Right renal cortex interstitium (tissue), 3 donors: ENCODE measurements at places on chromosomes 16 and 17. TPM values are rescaled to one million over a fixed set of nuclear protein-coding genes. Genes with fewer than 3 reads are reported as not detected.

TBC1D3 gene
- 3.5 TPM for polyA plus RNA-seq

SDR42E2 gene
- 0.16 TPM for polyA plus RNA-seq

NRN1L gene
- polyA plus RNA-seq = not detected

DNA sequence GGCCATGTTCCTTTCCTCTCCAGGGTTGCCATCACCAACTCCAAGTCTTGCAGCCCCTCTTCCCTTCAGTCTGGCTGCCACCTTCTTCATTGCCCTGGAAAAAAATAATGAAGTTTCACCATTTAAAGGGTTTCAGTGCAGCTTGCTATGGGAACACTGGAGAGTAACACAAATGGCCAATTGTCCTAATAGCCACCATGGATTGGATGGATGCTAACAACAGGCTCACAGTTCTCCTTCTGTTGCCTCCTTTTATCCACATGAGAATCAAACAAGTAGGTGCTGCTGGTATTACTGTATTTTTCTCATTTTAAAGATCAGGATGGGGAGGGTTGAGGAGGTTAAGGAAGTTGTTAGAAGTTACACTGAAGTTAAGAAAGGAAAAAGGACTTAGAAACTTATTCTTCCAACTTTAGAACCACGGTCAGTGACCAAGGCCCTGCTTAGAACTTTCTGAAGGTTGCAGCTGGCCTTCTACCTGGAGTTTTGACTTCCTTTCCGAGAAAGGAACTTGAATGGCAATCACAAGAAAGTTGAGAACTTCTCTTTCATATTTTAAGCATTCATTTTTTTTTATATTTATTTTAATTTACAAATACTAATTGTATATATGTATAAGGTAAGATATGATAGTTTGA, 198.0 kb upstream of the MAF start:
- no peak for DNase-seq

DNA sequence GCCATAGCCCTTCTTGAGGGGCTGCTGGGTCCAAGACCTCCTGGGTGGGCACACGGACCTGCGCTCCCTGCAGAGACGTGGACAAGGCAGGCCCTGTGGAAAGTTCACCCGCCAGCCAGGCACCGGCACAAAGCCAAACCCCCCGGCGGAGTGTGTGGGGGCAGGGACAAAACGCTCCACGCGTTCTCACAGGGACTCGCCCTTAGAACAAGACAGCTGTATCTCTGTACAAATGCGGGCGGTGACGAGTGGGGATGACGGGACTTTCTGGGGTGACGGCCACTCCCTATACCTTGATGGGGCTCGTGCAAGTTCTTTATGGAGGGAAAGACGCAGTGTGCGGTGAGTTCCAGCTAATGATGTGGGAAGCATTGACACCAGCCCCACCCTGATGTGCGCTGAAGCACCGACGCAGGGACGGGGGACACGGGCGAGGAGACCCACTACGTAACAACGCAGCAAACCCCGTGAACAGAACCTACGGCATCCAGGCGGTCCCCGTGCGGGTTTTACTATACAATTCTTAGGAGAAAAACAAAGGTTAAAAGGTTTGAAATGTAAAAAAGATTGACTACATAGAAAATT, 49.4 kb downstream of the LMF1 start:
- no peak for DNase-seq

DNA sequence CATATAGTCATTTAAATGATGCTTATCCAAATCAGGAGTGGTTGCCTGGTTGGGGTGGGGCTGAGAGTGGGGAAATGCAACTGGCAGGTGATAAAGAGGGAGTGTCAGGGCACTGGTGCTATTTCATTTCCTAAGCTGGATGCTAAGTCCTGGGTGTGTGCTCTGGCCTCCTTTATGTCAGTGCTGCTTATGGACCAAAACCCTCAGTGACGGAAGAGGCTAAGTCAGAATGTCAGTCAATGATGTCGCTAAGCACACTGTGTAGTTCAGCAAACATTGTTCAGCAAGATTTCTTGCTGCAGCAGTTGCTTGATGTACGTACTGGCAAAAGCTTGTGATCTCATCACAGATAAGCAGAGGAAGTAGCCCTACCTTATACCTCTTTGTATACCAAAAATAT, 16.4 kb upstream of the FLCN start:
- no peak for DNase-seq

CLEC18A gene
- polyA plus RNA-seq = 56.3 TPM

DNA sequence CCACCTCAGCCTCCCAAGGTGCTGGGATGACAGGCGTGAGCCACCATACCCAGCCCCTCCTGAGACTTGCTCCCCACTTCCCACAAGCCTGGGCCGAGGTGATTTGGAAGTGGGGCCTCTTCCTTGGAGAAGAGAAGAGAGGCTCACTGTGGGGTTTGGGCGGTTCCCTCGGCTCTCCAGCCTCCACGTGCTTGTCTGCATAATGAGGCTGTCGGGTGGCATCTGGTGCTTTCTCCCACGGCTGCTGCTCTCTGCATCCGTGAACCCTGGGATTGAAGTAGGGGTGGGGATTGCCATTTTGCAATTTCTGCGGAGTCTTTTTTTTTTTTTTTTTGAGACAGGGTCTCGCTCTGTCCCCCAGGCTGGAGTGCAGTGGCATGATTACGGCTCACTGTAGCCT, 101.4 kb downstream of the RAP1GAP2 start:
- DNase-seq = no peak

TMEM204 gene
- 21.4 TPM for polyA plus RNA-seq

KCNJ16 gene
- polyA plus RNA-seq = 153 TPM

DNA sequence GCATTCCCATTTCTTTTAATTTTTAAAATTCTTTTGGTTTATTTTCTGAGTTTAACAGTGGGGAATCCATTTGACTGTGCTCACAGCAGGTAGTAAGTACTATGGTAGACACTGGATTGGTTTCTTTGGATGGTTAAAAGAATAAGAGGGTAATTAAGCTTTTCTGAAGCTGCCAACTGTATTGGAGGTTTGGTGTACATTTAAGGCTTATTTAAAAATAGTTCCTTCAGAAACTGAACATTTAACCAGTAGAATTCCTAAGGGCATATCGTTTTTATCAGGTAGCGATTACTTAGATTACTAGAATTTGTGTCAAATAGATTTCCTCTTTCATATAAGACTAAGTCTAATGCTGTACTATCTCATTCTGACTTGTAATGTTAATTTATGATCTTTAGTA, 162.4 kb downstream of the PPM1E start:
- no peak for DNase-seq

DNA sequence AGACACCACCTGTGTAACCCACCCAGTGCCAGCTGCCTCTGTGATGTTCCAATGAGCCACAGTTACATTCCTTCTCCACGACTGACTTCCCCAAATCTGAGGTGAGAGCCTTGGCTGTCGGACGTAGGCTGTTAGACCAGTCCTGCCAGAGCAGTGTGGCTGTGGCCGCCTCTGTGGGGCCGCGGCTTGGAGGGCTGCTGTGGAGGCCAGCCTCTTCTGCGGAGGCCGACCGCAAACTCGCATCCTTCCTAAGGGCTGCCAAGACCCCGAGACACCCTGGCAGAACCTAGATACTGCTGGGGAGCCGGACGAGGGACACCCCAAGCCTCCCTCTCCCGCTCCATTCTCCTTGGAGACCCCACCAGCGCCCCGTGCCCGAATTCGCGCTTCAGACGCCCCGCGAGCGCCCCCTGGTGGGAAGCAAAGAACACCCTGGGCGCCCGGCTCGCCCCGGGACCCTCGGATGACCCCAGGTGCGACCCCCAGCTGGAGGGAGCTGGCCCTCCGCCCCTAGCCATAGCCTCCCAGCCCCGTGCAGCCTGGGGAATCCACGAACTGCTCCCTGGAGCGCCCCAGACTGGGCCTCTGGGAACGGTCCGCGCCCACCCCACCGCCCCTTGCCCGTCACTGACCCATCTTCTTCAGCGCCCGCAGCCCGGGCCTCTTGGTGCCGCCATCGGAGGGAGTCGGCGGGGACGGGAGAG, 547 bp downstream of the PLCD3 start:
- DNase-seq = no peak

DNA sequence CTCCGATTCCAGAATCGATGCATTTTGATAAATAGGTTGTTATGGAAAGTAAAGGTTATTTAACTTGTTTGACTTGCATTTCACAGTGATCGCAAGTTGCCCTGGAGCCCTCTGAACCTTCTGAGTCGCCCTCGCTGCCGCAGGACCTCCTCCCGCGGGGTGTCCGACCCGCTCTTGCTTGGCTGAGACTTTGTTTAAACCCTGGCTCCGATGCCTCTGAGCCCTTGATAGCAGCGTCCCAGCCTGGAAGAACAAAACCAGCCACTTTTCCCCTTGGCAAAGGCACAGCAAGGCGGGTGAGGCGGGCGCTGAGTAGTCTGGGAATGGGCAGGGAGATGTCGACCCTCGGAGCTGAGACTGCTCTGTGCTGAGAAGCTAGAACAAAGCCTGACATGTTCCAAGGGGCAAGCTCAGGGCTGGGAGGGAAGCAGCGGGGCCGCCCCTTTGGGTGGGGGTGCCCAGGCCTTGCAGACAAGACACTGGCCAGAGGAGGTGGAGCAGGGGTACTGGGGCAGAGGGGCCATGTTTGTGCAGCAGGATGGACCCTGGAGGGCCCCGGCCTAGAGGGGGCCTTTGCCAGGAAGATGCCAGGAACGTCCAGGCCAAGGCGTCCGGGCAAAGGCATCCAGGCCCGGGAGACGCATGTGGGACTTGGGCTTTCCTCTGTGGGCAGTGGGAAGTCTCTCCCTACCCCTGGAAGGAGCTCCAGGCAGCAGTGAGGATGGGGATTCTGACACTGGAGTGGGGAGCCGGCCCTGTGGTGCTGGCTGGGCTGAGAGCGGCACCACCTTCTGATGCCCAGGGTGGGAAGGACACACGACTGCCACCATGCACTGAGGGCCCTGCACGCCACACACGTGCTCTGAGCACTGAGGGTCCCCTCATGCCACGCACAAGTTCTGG, 30.3 kb upstream of the CDH15 start:
- DNase-seq = no peak

- DNase-seq = no peak
These were observed 15.1 kb downstream of the PPM1D start for GRCh38 chr17:60615108-60615507.

DNA sequence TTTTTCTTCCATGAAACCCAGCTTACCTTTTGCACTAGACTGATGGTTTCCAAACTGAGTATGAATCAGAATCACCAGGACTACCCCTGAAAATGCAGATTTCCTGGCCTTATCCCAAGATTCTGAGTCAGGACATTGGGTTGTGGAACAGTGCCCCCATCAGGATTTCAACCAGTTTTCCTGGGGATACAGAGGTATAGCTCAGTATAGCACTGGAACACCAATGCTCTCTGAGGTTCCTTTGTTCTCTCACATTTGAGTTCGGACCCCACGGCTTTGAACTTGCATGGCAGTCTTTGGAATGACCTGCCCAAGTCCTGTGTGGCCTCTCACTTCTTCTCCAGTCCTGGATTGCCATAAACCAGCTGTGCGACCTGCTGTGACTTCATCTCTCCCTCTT, 12.8 kb upstream of the CCL8 start:
- no peak for DNase-seq
